ENCODE measurements at places on chromosomes 7 and 10.

DNA sequence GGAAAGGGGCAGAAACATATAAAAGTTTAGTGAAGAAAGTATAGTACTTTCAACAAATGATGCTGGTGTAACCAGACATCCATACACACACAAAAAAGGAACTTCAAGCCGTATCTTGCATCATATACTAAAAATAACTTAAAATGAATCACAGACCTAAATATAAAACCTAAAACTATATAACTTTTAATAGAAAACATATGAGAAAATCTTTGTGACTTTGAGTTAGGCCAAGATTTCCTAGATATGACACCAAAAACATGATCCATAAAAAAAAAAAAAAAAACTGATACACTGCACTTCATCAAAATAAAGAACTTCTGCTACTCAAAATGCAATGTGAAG is 40.9 kb downstream of the NUDCD3 start:
- DNase-seq, result no peak

GRCh38 chr7:101236292-101236835 is 1.2 kb downstream of the CLDN15 start:
- DNase-seq, result no peak

DNA sequence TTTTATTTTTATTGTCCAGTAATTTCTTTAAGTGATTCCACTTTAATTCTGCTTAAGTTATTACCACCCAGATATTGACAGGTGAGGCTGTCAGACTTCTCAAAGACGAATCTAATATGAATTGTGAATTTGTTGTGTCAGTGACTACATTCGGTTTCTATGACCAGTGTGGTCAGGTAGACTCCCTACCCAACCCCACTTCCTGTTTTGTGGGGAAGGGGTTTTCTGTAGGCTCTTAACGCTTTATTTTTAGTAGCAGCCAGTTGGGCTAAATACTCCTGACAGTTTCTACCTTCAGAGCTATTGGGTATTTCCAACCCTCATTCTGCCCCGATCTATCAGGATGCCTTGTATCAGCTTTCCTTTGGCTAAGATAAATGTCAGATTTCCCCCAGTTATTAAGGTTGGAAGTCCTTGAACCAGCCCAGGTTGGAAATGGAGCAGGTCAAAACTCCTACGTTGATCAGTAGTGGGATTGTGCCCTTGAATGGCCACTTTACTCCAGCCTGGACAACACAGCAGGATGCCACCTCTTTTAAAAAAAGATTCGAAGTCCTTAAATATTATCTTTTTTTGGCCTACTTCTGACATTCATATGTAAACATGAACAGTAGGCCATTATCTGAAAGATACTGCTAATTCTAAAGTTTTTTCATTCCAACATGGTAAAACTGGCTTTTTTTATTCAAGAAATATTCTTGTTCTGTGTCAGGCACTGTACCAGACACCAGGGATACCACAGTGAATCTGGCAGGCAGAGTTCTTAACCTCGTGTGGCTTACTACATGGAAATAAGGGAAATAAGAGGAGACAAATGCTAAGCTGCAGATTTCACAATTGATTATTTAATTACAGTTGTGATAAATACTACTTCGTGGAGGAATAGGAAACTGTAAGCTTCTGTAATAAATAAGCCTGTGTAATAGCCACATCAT is 133.3 kb upstream of the SAMD8 start:
- DNase-seq, result no peak

GRCh38 chr7:143495851-143496250 is 18.2 kb downstream of the TAS2R41 start:
- DNase-seq, result no peak

DNA sequence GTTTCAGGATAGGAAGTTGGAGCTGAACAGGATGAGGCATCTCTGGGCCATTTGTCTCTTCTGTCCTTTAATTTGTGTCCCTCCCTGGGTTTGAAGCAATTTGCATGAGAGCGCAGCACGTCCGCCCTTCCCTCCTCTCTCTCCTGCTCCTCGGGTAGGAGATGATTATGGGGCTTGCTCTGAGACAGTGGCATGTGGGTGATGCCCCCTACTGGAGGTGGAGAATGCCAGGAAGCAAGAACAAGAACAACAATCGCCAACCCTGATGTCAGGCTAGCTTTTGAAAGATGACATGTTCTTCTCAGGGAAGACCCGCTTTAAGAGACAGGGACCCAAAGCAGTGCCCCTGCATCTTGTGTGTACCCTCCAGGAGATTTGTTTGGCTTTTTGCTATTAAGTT is 63.9 kb upstream of the LOXL4 start:
- no peak for DNase-seq

- no peak for DNase-seq
Observed at GRCh38 chr10:1199897-1200721, 143.9 kb downstream of the WDR37 start.
